ENCODE measurements at places on chromosomes 4 and X.

GRCh38 chrX:11265352-11265751 lies 27.9 kb upstream of the AMELX start:
- no peak for DNase-seq

DNA sequence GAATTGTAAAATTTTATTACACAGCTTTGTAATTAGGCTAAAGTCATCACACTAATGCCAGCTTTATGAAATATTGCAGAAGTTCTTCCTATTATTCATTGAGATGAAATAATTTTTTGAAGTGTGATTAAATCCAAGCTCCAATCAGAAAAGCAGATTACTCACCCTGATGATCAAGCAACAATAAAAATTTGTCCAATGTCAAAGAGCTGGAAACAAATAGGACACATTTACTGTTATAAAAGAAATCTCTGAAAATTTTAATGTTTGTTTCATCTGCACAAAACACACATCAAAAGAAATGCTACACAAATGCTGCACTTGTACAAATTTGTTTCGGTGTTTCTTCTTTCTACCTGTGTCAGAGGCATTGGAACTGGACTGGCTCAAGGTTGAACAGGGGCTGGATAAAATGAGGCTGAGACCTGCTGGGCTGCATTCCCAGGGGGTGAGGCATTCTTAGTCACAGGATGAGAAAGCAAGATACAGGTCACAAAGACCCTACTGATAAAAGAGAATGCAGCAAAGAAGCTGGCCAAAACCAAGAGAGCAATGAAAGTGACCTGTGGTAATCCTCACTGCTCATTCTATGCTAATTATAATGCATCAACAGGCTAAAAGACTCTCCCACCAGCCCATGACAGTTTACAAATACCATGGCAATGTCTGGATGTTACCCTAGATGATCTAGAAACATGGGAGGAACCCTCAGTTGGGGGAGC lies 78.3 kb downstream of the GASK1B start:
- DNase-seq, result no peak

- no peak for DNase-seq
Observed at GRCh38 chr4:98284640-98285046, 23.5 kb downstream of the RAP1GDS1 start.

DNA sequence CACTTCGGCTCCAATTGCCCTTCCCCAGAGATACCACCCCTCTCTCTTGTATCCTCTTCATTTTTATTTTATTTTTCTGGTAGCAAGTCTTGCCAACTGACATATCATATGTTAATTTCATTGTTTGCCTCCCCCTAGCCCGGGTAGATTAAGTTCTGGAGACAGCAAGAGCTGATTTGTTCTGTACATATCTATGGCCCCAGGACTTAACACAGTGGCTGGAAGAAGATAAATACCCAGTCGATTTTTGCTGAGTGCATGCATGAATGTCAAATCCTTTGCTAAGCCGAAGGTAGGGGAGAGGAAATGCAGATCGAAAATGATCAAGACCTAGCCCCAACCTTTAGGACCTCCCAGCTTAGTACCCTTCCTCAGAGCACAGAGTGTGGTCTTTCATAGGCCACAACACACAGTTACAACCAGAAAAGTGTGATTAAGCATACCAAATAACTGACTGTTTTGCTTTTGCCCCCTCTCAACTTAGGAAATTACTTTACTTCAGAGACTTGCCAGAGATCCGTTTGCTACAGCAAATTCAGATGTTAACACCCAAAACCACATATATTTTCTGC lies 58.7 kb upstream of the KLF3 start:
- no peak for DNase-seq

GRCh38 chrX:112630187-112630586 lies 49.6 kb downstream of the LHFPL1 start:
- DNase-seq, result no peak

Data from DMS 273 treated with DMSO at 0.1 percent for 48 hours (cell line).